ENCODE measurements at places on chromosomes 6 and 20. TPM values are rescaled to one million over a fixed set of nuclear protein-coding genes. Genes with fewer than 3 reads are reported as not detected.

The ABHD16A gene
- 22.5 TPM for total RNA-seq

The BHLHE23 gene
- total RNA-seq, result not detected

The FERMT1 gene
- 0.14 TPM for total RNA-seq

The KCNB1 gene
- total RNA-seq, result not detected

The GMPR gene
- total RNA-seq, result 1.0 TPM

The STX11 gene
- total RNA-seq, result 17.2 TPM

The BPIFB2 gene
- not detected for total RNA-seq

The COL11A2 gene
- 1.4 TPM for total RNA-seq

The IL17A gene
- total RNA-seq, result not detected

The PRR3 gene
- total RNA-seq, result 22.0 TPM

The HDDC2 gene
- 127 TPM for total RNA-seq

The GTSF1L gene
- total RNA-seq, result not detected

The RIPPLY2 gene
- total RNA-seq, result not detected

The CALHM4 gene
- total RNA-seq, result not detected

The SLC35F1 gene
- 0.07 TPM for total RNA-seq

The NMBR gene
- not detected for total RNA-seq

The TMEM200A gene
- total RNA-seq, result not detected

The ARHGAP40 gene
- total RNA-seq, result not detected
